ENCODE measurements at places on chromosomes 16 and 17. TPM values are rescaled to one million over a fixed set of nuclear protein-coding genes. Genes with fewer than 3 reads are reported as not detected.

DNA sequence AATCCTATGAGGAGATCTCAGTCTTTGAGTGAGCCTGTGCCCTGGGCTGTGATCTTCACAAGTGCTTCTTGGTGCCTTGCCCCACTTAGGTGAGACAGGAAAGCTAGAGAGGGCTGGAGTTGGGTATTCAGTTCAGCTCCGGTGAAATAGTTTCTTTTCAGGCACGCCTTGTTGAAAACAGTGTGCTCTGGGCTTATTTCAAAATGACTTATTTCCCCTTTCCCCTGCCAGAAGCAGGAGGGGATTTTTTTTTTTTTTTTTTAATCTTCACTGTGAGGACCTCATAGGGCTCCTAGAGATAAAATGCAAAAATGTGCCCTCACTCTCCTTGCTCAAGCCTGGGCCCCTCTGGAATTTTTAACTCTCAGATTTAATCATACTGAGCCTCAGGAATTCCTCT lies 27.2 kb downstream of the MOSMO start:
- no peak for DNase-seq

- no peak for DNase-seq
Observed at GRCh38 chr17:38600416-38600815, 5.3 kb downstream of the SRCIN1 start.

GRCh38 chr16:86371083-86371803 lies 139.1 kb upstream of the FOXF1 start:
- DNase-seq = no peak

DNA sequence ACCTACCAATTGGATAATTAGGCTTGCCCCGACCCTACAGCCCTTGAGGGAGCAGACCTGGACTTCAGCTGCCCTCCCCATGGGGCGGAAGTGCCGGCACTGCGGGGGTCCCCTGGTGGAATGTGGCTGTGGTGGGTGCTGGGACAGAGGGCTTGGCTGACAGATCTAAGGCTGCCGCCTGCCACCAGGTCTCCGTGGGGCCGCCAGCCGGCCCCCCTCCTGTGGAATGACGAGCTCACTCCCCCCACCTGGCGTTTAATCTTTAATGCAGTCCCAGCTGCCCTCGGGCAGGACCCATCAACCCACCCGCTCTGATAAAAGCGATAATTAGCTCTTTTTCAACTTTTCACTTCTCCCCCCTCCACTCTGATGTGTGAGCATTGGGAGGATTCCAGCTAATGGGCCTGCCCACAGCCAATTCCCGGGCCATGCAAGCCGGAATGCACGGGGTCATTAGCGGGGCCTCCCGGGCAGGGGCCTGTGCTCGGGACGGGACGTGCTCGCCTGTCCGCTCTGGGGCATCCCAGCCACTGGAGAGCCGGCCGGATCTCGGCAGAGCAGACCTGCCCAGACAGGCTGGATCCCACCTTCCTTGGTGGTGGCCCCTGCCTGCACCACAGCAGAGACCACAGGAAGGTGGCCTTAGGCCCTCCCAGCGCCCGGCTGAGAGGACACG lies 28.3 kb upstream of the GOSR2 start:
- no peak for DNase-seq

The MT3 gene
- total RNA-seq = 1.2 TPM

Measured in lower leg skin (tissue), 4 donors.